Prostate gland (tissue), 2 donors: ENCODE measurements at places on chromosomes 16 and 17. TPM values are rescaled to one million over a fixed set of nuclear protein-coding genes. Genes with fewer than 3 reads are reported as not detected.

PRSS8 gene
- 118 TPM for total RNA-seq

OR2C1 gene
- total RNA-seq = 1.1 TPM

FAM171A2 gene
- 1.8 TPM for total RNA-seq

TMEM219 gene
- 218 TPM for total RNA-seq

TNFAIP1 gene
- 63.1 TPM for total RNA-seq

GAS2L2 gene
- not detected for total RNA-seq

PLA2G10 gene
- total RNA-seq = not detected

GRCh38 chr16:4894276-4895150 is 42.4 kb downstream of the PPL start:
- peaks cover 10% of the 10 kb centered on the region for H3K36me3 ChIP-seq
- H3K27ac ChIP-seq = no peak overlapping the region
- H3K27me3 ChIP-seq = no peaks in the 10 kb centered on the region
- no peaks in the 10 kb centered on the region for H3K4me1 ChIP-seq
- no peak for DNase-seq

- H3K4me1 ChIP-seq = no peaks in the 10 kb centered on the region
- no peak overlapping the region for H3K27ac ChIP-seq
- no peaks in the 10 kb centered on the region for H3K36me3 ChIP-seq
- no peaks in the 10 kb centered on the region for H3K27me3 ChIP-seq
These were observed 1199.3 kb downstream of the CDH11 start for GRCh38 chr16:63922560-63922959.

DNA sequence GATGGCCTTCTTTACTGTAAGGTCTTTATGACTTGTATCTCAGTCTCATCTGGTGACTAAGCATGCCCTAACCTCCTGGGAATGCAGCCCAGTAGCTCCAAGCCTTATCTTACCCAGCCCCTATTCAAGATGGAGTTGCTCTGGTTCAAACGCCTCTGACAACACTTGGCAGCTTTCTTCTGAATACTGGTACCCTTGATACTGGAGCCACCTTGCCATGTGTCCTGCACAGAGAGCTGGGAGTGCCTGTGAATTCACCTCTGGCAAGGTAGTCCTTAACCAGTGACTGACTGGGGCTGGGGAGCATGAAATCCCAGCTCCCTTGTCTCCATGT is 17.2 kb downstream of the NUDT7 start:
- no peak overlapping the region for H3K4me3 ChIP-seq
- no peak overlapping the region for H3K27ac ChIP-seq
- no peaks in the 10 kb centered on the region for H3K4me1 ChIP-seq
- no peaks in the 10 kb centered on the region for H3K36me3 ChIP-seq
- H3K27me3 ChIP-seq = no peaks in the 10 kb centered on the region

GRCh38 chr16:47780213-47780875 is 319.2 kb downstream of the PHKB start:
- no peaks in the 10 kb centered on the region for H3K36me3 ChIP-seq
- no peaks in the 10 kb centered on the region for H3K27me3 ChIP-seq
- no peak for DNase-seq
- no peak overlapping the region for H3K27ac ChIP-seq

- DNase-seq = no peak
- H3K36me3 ChIP-seq = no peaks in the 10 kb centered on the region
- no peaks in the 10 kb centered on the region for H3K4me1 ChIP-seq
- H3K27me3 ChIP-seq = no peaks in the 10 kb centered on the region
- no peak overlapping the region for H3K27ac ChIP-seq
- no peak overlapping the region for H3K4me3 ChIP-seq
These were observed 28.2 kb upstream of the CCL1 start for GRCh38 chr17:34391241-34391640.

DNA sequence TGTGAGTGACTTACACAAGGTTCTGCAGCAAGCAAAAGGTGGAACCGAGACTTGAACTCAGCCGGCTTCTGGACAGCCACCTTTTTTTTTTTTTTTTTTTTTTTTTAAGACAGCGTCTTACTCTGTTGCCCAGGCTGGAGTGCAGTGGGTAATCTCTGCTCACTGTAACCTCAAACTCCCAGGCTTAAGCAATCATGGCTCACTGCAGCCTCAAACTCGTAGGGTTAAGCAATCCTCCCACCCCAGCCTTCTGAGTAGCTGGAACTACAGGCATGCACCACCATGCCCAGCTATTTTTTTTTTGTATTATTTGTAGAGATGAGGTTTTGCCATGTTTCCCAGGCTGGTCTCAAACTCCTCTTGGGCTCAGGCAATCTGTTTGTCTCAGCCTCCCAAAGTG is 55.2 kb upstream of the GOT2 start:
- no peaks in the 10 kb centered on the region for H3K27me3 ChIP-seq
- H3K4me1 ChIP-seq = no peaks in the 10 kb centered on the region
- no peaks in the 10 kb centered on the region for H3K36me3 ChIP-seq
- no peak overlapping the region for H3K27ac ChIP-seq
- H3K4me3 ChIP-seq = no peak overlapping the region

- no peaks in the 10 kb centered on the region for H3K4me1 ChIP-seq
- no peak overlapping the region for H3K27ac ChIP-seq
- H3K27me3 ChIP-seq = no peaks in the 10 kb centered on the region
- DNase-seq = no peak
- no peaks in the 10 kb centered on the region for H3K36me3 ChIP-seq
- no peak overlapping the region for H3K4me3 ChIP-seq
These were observed 896 bp upstream of the MYLK3 start for GRCh38 chr16:46748775-46749705.

DNA sequence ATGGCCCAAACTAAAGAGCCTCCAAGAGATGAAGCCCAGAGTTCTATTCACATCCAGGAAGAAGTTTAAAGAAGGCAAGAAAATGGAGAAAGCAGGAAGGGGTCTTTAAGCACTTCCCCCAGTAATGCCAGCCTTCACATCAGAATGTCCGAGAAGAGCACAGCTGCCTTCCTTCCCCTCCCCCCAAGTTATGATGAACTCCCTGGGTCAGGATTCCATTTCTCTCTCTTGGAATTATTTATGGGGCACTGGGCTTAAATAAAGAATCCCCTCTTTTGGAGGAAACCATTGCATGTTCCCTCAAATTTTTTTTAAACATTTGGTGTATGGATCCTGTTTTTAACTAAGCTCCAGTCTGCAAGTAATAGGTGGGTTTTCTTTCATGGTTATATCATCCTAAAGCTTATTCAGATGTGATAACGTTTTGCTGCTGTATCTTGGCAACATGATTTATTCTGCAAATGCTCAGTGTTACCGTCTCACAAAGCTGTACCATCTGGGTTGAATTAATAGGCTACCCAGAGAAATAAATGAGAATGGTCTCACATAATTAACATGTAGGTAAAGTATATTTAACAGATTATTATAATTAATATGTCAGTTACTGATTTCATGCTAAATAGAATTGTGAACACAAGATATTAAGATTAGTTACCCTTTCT is 160.9 kb upstream of the TOX3 start:
- no peaks in the 10 kb centered on the region for H3K36me3 ChIP-seq
- no peak for DNase-seq
- no peak overlapping the region for H3K4me3 ChIP-seq
- H3K27me3 ChIP-seq = no peaks in the 10 kb centered on the region

- no peaks in the 10 kb centered on the region for H3K4me1 ChIP-seq
- H3K27me3 ChIP-seq = peaks cover 3% of the 10 kb centered on the region
- no peak overlapping the region for H3K4me3 ChIP-seq
- H3K36me3 ChIP-seq = no peaks in the 10 kb centered on the region
These were observed 489.0 kb downstream of the NPIPA7 start for GRCh38 chr16:16867973-16868372.

DNA sequence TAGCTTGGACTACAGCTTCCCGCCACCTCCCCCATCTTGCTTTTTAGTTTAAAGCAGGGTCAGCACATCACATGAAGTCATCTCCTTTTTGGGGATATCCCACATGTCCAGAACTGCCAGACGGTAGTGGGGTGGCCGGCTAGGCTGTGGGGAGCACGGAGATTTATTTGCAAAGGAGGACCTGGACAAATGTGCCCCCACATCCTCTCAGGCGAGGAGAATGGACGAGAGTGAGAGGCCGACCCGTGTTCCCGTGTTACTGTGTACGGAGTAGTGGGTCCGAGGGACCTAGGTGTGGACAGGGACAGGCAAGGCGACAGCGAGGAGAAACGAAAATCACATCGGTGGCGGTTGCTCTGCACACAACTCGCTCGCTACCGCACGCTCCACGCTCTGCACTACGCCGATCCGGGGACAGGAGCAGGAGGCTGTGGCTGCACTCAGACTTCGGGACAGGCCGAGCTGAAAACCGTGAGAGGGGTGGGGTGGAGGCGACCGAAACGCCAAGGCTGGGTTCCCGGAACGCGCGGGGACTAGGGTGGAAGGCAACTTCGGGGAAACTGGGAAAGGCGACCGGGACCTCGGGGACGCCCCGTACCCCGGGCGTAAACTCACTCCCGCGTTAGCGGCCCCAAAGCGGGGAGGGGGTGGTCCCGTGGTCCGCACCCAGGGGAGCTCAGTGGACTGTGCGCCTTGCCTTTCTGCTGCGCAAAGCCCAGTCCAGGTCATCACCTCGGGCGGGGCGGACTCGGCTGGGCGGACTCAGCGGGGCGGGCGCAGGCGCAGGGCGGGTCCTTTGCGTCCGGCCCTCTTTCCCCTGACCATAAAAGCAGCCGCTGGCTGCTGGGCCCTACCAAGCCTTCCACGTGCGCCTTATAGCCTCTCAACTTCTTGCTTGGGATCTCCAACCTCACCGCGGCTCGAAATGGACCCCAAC is at the start of gene MT1A:
MT1A (plus strand) TSS at position 853 of the 937 bp plus-strand sequence; CDS start at position 926, 73 bp downstream.
- no peak within 1 kb of the TSS for H3K27ac ChIP-seq
- no peaks in the 10 kb centered on the region for H3K36me3 ChIP-seq
- DNase-seq = peak; percentile 30
- H3K4me3 ChIP-seq = peak within 1 kb of the TSS; percentile 30
- peaks cover 4% of the 10 kb centered on the region for H3K27me3 ChIP-seq
- H3K4me1 ChIP-seq = no peaks in the 10 kb centered on the region

DNA sequence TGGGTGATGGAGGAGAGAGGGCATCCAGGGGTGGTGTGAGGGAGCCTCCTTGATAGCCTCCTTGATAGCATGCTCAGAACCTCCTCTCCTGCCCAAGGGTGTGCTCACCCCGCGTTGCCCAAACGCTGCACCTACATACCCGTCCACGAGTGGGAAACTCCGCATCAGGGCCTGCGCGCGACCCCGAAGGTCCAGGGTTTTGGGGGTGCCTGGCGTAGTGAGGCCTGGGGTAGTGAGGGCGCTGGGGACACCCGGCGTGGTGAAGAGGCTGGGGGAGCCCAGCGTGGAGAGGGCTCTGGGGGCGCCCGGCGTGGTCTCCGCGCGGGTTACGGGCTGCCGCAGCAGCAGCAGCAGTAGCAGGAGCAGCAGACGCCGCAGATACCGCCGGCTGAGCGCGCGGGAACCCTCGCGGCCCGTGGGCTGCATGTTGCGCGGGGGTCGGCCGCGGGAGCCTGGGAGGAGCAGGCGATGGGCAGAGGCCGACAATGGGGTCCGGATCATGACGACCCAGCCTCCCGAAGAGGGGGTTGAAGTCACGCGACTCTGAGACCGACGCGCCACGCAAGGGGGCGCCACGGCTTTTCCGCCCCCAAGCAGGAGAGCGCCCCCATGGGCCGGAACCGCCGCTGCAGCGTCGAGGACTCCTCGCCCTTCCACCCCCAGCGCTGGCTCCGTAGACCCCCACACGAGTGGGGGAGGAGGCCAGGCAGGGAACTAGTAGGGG is at the start of gene DPEP3:
DPEP3 (minus strand) TSS at position 545 of the 724 bp plus-strand sequence; CDS start at position 426, 119 bp downstream.
- no peaks in the 10 kb centered on the region for H3K4me1 ChIP-seq
- no peaks in the 10 kb centered on the region for H3K27me3 ChIP-seq
- H3K4me3 ChIP-seq = no peak within 1 kb of the TSS
- no peak within 1 kb of the TSS for H3K27ac ChIP-seq
- H3K36me3 ChIP-seq = no peaks in the 10 kb centered on the region

GRCh38 chr17:4514206-4514605 is 15.5 kb downstream of the SPNS2 start:
- H3K36me3 ChIP-seq = no peaks in the 10 kb centered on the region
- peak; percentile 84 for DNase-seq
- H3K27ac ChIP-seq = peak overlapping the region; percentile 25
- H3K27me3 ChIP-seq = no peaks in the 10 kb centered on the region

GRCh38 chr17:38768417-38768816 is 15.9 kb downstream of the PSMB3 start:
- H3K4me3 ChIP-seq = no peak overlapping the region
- H3K4me1 ChIP-seq = no peaks in the 10 kb centered on the region
- no peaks in the 10 kb centered on the region for H3K27me3 ChIP-seq
- no peak for DNase-seq
- H3K36me3 ChIP-seq = peaks cover 38% of the 10 kb centered on the region

DNA sequence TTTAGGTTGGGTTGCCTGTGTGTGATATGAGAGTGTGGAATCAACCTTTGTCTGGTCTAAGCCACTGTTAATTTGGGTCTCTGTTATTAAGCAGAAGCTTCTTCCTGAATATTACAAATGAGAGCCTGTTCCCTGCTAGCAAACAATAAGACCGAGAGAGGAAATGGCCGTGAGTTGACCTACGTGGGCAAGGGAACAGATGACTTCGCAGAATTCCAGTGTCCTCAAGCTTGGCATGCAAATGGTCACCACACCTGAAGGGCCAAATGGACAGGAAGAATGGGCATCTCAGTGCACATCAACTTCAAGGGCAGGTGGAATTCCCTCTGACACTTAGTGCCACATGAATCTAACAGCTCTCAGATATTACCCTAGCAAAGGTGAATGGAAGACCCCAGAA is 250.8 kb upstream of the FOXF1 start:
- no peaks in the 10 kb centered on the region for H3K36me3 ChIP-seq
- H3K4me1 ChIP-seq = no peaks in the 10 kb centered on the region
- H3K4me3 ChIP-seq = no peak overlapping the region
- H3K27ac ChIP-seq = no peak overlapping the region

GRCh38 chr17:68567035-68567434 is 34.1 kb downstream of the FAM20A start:
- no peaks in the 10 kb centered on the region for H3K4me1 ChIP-seq
- DNase-seq = no peak
- no peaks in the 10 kb centered on the region for H3K27me3 ChIP-seq
- no peak overlapping the region for H3K27ac ChIP-seq
- H3K4me3 ChIP-seq = no peak overlapping the region

DNA sequence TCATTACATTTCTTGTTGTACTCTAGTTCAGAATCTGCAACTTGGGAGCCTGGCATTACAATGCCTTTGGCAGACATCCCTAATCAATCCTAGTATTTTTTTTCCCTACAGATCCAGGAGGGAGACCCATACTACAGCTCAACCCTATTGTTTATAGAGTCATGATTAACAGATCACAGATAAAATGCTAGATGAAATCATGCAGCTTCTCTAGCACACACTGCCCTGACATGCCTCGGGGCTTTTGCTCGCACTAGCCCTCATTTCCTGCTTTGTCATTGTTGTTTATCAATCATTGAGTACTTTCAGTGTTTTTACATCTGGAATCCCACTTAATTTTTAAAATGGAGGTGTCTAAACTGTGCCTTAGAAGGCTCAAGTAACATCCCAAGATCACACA is 412.5 kb downstream of the CA10 start:
- no peaks in the 10 kb centered on the region for H3K27me3 ChIP-seq
- H3K36me3 ChIP-seq = no peaks in the 10 kb centered on the region
- no peaks in the 10 kb centered on the region for H3K4me1 ChIP-seq
- no peak overlapping the region for H3K27ac ChIP-seq

- H3K36me3 ChIP-seq = no peaks in the 10 kb centered on the region
- H3K27me3 ChIP-seq = no peaks in the 10 kb centered on the region
- DNase-seq = no peak
- no peak overlapping the region for H3K4me3 ChIP-seq
- H3K4me1 ChIP-seq = no peaks in the 10 kb centered on the region
These were observed 21.3 kb upstream of the HEXD start for GRCh38 chr17:82396601-82397435.
